Endothelial cell of umbilical vein (primary cell): ENCODE measurements at places on chromosomes 5 and 9. TPM values are rescaled to one million over a fixed set of nuclear protein-coding genes. Genes with fewer than 3 reads are reported as not detected.

GRCh38 chr9:92637326-92637725 is 32.6 kb downstream of the IPPK start:
- DNase-seq = no peak

GRCh38 chr9:93114169-93114983 is 18.4 kb downstream of the CARD19 start:
- DNase-seq = no peak

DNA sequence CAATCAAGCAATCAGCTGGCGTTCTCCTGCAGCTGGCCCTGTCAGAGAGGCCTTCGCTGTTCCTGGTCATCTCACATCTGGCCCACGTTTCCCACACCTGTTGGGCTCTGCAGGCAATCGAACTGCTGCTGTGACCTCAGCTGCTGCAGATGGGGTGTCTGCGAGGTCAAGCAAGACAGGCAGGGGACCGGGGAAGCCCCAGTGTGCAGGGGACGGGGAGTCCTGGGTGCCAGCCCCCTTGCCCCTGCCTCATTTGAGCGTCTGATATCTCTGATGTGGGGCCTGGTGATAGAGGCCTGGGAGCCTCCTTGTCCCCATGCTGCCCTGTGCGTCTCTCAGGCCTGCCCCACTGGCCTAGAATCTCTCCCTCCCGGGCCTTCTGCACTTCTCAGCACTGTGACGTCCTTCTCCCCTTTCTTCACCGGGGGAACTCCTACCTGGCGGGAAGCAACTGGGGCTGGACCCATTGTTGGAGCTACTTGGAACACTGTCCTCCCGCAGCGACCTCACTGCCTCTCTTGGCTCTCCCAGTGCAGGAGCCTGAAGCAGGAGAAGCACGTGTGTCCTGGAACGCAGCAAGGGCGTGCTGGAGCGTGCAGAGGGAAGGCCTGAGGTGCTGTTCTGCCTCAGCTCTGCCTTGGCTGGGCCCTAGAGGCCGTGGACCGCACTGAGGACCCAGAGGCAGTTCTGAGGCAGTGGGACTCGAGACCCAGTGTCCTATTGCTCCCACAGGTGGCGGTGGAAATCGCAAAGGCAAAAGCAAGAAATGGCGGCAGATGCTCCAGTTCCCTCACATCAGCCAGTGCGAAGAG is 3.9 kb downstream of the GRK6 start:
- DNase-seq = no peak

- DNase-seq = no peak
Measured at GRCh38 chr5:57705769-57706168, 223.2 kb upstream of the ACTBL2 start.

GRCh38 chr5:115297031-115297430 is 577 bp upstream of the CCDC112 start:
- DNase-seq = peak; percentile 15

GRCh38 chr5:116970318-116970717 is 395.7 kb upstream of the SEMA6A start:
- DNase-seq = no peak

GRCh38 chr9:3775968-3776367 is 250.2 kb upstream of the RFX3 start:
- DNase-seq = no peak

- DNase-seq = no peak
Measured at GRCh38 chr5:32776200-32776599, 65.1 kb downstream of the NPR3 start.

- DNase-seq = peak; percentile 92
Measured at GRCh38 chr5:150637245-150638052, 3.0 kb upstream of the SYNPO start.

DNA sequence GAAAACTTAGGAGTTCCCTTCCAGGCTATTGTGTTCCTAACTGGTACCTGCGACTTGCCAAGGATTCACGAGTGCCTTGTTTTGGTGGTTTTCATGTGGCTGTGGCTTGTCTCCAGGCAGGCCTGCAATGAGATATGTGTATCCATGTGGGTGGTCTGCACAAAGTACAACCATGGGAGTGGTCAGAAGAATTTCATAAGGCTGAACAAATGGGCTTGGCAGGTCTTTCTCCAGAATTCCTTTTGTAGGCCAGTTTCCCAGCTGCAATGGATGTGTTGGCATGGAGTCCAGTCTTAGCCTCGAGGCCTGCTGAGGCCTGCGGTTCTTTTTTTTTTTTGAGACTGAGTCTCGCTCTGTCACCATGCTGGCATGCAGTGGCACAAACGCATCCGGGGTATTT is 28.8 kb upstream of the MELK start:
- DNase-seq = no peak

DNA sequence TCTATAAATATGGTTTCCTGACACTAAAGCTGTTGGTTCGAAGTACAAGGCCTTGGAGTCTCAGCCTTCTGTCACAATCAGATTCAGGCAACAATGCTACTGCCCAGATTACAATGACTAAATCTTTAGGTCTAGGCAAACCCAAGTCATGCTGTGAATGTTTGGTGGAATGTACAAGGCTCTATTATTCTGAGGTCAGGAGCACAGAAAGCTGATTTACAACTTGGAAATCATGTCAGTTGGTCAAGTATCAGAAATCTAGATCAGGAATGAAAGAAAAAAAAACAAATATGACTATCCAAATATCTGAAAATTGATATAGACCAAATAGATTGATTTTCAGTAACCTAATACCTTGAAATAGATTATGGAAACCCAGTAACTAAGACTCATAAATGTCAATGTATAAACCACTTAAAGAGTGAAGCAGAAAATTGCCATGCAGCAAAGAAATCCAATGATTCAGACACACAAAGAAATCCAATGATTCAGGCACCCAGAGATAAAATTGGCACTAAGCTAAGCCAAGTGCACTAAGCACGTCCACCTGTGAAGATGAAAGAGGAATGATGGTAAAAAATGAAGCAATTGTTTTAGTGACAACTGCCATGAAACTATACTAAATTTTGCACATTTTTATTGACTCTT is 588.0 kb upstream of the TUSC1 start:
- no peak for DNase-seq

GRCh38 chr5:76403766-76404222 is 709 bp downstream of the IQGAP2 start:
- DNase-seq = no peak

DNA sequence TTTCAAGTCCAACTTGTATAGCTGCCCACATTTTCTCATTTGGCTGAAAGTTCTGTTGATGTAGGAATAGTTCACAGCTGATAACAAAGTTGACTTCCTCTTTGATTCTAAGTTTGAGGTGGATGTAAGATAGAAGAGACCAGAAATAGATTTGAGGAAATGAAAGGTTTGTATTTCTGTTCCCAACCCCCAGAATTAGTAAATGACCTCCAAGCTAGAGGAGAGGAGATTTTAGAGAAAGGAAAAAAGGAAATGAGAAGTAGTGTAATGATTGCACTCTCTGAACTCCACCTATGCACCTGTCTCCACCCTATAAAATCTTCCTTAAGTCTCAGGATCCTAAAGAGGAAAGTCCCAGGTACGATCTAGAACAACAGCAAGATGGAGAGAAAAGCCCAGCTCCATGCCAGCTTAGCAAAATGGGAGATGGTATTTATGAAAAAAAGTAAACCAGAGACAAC is 130.4 kb upstream of the POC5 start:
- no peak for DNase-seq

DNA sequence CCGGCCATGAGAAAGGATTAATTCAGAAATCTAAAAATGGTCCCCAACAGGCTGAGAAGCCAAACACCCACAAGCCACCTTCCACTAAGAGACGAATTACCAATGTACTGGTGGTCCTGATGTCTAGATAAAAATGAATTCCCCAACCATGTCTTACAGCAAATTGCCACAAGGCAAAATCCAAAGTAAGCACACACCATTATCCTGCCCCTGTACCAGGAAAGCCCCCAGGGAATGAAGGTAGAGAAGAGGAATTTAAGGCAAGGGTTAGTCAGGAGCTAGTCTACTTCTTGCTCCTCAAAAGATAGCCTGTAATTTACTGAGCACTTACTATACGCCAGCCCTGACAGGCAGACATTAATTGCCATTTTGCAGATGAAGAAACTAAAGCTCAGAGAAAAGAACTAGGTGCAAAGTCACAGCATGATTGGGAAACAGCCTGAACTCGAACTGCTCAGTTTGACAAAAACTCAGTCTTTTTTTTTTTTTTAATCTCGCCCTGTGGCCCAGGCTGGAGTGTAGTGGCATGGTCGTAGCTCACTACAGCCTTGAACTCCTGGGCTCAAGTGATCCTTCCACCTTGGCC is 64.3 kb downstream of the RAPGEF1 start:
- no peak for DNase-seq

GRCh38 chr9:114327749-114328148 is 1.9 kb upstream of the ORM2 start:
- DNase-seq = no peak

DNA sequence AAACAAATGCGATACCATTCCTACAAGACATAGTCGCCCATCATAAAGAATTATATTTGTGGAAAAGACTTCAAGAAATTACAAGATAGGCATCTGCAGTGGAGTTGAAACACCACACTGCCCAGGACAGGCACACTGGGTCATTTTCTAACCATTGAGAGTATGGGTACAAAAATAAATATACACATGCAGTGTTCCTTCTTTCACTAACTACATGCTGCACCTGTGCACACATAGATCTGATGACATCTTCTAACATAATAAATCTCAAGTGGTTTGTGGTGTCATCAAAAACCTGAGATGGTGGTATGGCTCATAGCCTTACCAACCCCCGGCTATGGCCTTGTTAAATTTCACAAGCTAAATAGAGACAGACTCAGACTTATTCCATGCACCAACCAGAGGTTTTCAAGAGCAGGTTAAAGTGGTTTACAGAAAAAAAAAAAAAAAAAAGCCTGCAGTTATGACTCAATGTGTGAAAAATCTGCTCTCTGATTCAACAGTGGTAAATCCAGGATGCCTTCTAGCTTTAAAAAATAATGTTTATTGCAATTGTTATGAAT is 12.4 kb upstream of the NFIB start:
- peak; percentile 52 for DNase-seq

DNA sequence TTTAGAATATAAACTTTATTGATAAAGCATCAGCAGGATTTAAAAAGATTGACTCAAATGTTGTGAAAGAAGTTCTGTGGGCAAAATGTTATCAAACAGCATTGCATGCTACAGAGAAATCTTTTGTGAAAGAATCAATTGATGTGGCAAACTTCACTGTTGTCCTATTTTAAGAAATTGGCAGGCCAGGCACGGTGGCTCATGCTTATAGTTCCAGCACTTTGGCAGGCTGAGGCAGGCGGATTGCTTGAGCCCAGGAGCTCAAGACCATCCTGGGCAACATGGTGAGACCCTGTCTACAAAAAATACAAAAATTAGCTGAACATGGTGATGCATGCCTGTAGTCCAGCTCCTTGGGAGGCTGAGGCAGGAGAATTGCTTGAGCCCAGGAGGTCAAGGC is 17.4 kb downstream of the ZBTB43 start:
- no peak for DNase-seq

GRCh38 chr5:34756781-34757624 is 82.0 kb upstream of the TTC23L start:
- no peak for DNase-seq

GRCh38 chr5:151672516-151672915 is 14.2 kb downstream of the SPARC start:
- DNase-seq = no peak

- no peak for DNase-seq
Measured at GRCh38 chr5:88746438-88746882, 136.5 kb downstream of the MEF2C start.

GRCh38 chr9:86660146-86660943 is 287.0 kb downstream of the GAS1 start:
- no peak for DNase-seq

DNA sequence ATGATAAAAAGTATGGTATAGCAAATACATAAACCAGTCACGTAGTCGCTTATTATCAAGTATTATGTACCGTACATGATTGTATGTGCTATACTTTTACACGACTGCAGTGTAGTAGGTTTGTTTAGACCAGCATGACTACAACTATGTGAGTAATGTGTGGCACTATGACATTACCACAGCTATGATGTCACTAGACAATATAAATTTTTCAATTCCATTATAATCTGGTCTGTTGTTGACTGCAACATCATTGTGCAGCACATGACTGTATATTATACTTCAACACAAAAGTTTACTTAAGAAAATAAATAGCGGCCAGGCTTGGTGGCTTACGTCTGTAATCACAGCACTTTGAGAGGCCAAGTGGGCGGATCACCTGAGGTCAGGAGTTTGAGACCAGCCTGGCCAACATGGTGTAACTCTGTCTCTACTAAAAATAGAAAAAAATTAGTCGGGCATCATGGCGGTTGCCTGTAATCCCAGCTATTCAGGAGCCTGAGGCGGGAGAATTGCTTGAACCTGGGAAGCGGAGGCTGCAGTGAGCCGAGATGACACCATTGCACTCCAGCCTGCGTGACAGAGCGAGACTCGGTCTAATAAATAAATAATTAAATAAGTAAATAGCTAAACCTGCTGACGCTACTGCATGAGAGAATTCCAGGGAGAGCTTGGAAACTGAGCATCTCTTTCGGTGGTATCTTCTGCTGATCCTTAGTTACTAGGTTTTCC is 24.6 kb upstream of the JADE2 start:
- no peak for DNase-seq

GRCh38 chr9:121802753-121803152 is 151.3 kb downstream of the DAB2IP start:
- no peak for DNase-seq

DNA sequence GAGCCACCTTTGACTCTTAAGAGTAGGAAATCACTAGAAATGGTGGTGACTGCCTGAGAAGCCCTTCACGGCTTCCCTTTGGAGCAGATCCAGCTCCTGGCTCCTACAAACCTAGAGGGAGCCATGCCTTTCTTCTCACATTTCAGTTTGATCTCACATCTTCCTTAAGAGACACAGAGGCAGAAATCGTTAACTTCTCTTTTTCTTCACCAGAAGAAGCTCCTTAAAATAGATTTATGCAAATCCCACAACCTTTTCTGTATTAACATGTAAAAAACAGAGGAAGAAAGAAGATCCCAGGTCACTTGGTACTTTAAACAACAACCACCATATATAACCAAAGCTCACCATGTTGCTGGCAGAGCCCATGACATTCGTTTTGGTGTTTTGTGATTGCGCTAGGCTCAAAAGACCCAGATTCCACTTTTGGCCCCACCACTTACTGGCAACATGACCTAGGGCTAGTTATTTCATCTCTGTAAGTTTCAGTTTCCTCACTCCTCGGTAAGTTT is 29.6 kb downstream of the PAX5 start:
- DNase-seq = no peak

GRCh38 chr9:82313697-82314096 is 325.1 kb downstream of the SPATA31D1 start:
- no peak for DNase-seq

The F12 gene
- 1.4 and 2.7 TPM in 2 replicates for polyA plus RNA-seq

The FOXI1 gene
- polyA plus RNA-seq = not detected in 2 replicates

The SPATA31D4 gene
- polyA plus RNA-seq = not detected in 2 replicates

The ZNF354C gene
- polyA plus RNA-seq = 1.2 and 1.5 TPM in 2 replicates

The GPR151 gene
- 0.06 and 0.08 TPM in 2 replicates for polyA plus RNA-seq

The CDX1 gene
- polyA plus RNA-seq = not detected in 2 replicates

The AGXT2 gene
- polyA plus RNA-seq = not detected in 2 replicates

The IFNA13 gene
- not detected in 2 replicates for polyA plus RNA-seq

The CTNND2 gene
- polyA plus RNA-seq = not detected in 2 replicates

The FAM151B gene
- polyA plus RNA-seq = 0.64 and 0.91 TPM in 2 replicates

The CCDC180 gene
- 0.30 and 0.41 TPM in 2 replicates for polyA plus RNA-seq

The WNT8A gene
- polyA plus RNA-seq = not detected in 2 replicates

The PCDHB2 gene
- 0.40 and 0.57 TPM in 2 replicates for polyA plus RNA-seq

The GGTA1 gene
- polyA plus RNA-seq = not detected in 2 replicates

The ENG gene
- 338 and 355 TPM in 2 replicates for polyA plus RNA-seq

The CNTNAP3 gene
- polyA plus RNA-seq = 10.9 and 11.1 TPM in 2 replicates

The COL27A1 gene
- 14.7 and 14.9 TPM in 2 replicates for polyA plus RNA-seq

The SVEP1 gene
- 0.04 and 0.05 TPM in 2 replicates for polyA plus RNA-seq
